Activated CD4-positive, alpha-beta T cell treated with anti-CD3 and anti-CD28 coated beads, Interleukin-2, amount 10 ng/mL, durations not matched to agents 24 days and 14 days (primary cell): ENCODE measurements at places on chromosomes 7 and 10. TPM values are rescaled to one million over a fixed set of nuclear protein-coding genes. Genes with fewer than 3 reads are reported as not detected.
A peak's percentile ranks its signal among the peaks of the same experiment; 100 is the strongest.

PAPOLB gene
- not detected in 2 replicates for total RNA-seq

DNA sequence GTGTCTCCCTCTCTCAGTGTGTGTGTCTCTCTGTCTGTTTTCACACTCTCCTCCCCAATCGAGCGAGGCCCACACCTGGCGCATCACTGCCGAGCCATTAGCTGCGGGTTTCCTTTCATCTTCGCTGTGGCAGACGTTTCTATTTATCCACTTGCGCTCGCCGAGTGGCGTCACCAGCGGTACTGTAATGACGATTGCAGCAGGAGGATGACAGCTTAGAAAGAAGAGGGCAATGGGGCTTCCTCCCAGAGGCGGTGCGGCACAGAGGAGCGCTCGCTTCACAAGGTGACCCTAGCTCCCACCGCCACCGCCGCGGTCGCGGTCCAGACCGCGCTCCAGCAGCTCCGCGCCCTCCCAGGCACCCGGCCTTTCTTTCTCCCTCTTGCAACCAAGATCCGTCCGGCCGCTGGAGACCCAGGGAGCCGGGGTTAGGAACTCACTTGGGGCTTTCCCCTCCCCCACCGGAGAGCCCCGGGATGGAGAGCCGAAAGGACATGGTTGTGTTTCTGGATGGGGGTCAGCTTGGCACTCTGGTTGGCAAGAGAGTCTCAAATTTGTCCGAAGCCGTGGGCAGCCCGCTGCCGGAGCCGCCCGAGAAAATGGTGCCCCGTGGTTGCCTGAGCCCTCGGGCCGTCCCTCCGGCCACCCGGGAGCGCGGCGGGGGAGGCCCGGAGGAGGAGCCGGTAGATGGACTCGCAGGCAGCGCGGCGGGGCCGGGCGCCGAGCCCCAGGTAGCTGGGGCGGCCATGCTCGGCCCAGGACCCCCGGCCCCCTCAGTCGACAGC, at the start of gene EVX1:
TSS of gene EVX1 (plus strand) at position 248 of the 785 bp plus-strand sequence. CDS start at position 477, 229 bp downstream.
- DNase-seq, result no peak
- peaks cover 83% of the 10 kb centered on the region for H3K27me3 ChIP-seq
- H3K27ac ChIP-seq, result peak within 1 kb of the TSS; percentile 16
- no peak within 1 kb of the TSS for H3K4me3 ChIP-seq

- H3K4me3 ChIP-seq, result no peak overlapping the region
- DNase-seq, result no peak
- no peak overlapping the region for H3K27ac ChIP-seq
- H3K4me1 ChIP-seq, result no peaks in the 10 kb centered on the region
Measured at GRCh38 chr7:82036146-82036886, 266.5 kb upstream of the HGF start.

- no peaks in the 10 kb centered on the region for H3K36me3 ChIP-seq
- H3K27ac ChIP-seq, result no peak overlapping the region
- no peaks in the 10 kb centered on the region for H3K4me1 ChIP-seq
- no peak for DNase-seq
Measured at GRCh38 chr7:102204212-102204611, 82.5 kb upstream of the SH2B2 start.

GRCh38 chr7:19405541-19405940, 260.3 kb upstream of the FERD3L start:
- DNase-seq, result no peak
- no peak overlapping the region for H3K27ac ChIP-seq
- no peak overlapping the region for H3K4me3 ChIP-seq
- no peaks in the 10 kb centered on the region for H3K36me3 ChIP-seq

- no peaks in the 10 kb centered on the region for H3K4me1 ChIP-seq
- no peak for DNase-seq
- H3K36me3 ChIP-seq, result no peaks in the 10 kb centered on the region
Measured at GRCh38 chr10:75352650-75353049, 48.9 kb downstream of the ZNF503 start.
